ENCODE measurements at places on chromosomes 2 and 18. TPM values are rescaled to one million over a fixed set of nuclear protein-coding genes. Genes with fewer than 3 reads are reported as not detected.

GRCh38 chr18:46759890-46760289, 3.0 kb upstream of the ST8SIA5 start:
- no peak for DNase-seq

GRCh38 chr18:9919564-9920232, 5.9 kb downstream of the VAPA start:
- no peak for DNase-seq

The DSG4 gene
- not detected for polyA plus RNA-seq

GRCh38 chr2:57965961-57966360, 80.6 kb upstream of the VRK2 start:
- no peak for DNase-seq

The ADCYAP1 gene
- not detected for polyA plus RNA-seq

DNA sequence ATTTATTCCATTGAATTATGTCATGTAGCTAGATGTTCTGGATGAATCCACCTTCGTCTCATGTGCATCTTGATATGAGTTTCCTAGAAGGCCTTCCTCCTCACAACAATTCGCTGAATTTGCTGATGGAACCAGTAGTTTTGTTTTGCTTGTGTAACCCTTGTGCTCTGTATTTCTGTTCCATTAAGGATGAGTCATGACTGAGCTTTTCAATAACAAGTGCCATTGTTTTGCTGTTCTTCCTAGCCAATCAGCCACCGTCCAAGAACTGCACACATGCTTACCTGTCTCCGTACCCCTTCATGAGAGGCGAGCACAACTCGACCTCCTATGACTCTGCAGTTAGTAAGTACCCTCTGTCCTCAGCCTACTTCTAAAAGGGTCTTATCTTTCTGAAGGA, 2.3 kb downstream of the TMEM182 start:
- no peak for DNase-seq

The GAL3ST2 gene
- not detected for polyA plus RNA-seq
